ENCODE measurements at places on chromosomes 2 and 18.
A peak's percentile ranks its signal among the peaks of the same experiment; 100 is the strongest.

GRCh38 chr2:12504443-12504842 is 212.3 kb upstream of the TRIB2 start:
- peak; percentile 80 for DNase-seq

DNA sequence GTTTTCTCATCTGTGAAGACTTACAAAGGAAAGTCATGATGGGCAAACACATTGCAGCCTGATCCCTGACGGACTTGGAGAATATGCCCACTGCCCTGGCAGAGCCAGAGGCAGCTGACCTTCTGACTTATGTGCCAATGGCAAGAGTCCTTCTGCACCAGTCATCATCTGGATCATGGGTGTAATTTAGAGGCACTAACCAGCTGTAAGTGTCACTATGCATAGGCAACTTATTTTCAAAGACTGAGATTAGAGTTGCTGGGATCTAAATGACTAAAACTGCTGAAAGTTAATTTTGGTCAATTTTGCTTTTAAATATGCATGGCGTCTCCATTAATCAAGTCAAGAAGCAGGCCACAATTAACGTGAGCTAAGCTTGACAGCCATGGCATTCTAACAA is 261.2 kb downstream of the BCL11A start:
- no peak for DNase-seq

- DNase-seq = peak; percentile 28
These were observed 292.6 kb downstream of the SETBP1 start for GRCh38 chr18:44973282-44973681.

DNA sequence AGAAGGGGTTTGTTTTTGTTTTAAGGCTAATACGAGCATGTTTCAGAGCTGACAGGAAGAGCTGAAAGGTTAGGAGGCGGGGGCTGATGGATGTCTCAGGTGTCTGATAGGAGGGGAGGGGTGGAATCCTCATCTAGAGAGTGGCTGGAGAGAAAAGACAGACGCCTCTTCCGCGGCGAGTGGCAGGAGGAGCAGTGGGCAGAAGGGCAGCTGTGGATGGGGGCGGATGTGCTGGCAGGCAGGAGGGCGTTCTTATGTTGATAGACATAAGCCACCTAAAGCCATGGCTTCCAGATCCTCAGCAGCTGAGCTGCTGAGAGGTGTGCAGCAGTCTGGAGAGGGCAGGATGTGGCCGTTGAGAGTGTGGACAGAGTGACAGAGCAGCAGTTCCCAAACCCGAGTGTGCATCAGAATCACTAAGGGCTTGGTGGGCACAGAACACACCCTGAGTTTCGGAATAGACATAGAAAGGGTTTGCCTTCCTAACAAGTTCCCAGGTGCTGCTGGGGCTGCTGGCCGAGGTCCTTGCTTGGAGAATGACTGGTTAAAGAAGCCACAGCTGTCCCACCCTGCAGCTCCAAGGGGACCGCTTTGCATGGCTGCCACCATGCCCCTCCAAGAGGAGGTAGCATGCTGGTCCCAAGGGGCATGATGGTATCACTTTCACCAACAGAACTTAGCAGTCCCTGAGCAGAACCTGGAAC is 3.0 kb upstream of the ITM2C start:
- DNase-seq = no peak

DNA sequence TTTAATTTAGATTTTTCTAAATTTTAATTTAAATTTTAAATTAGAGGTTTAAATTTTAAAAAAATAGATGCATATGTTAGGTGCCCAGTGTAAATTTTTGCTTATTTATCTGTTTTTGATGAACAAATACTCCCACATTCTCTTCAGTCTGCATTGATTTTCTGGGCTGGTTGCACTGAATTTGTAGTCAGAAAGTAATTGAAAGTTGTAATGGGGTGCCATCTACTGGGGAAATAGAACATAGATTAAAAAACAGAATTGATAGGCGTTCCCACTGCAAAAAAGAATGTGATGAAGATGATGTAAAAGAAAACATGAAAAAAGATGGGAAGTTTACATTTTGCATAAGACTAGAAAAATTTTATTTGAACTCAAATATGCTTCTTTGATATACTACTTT is 51.7 kb upstream of the CCDC85A start:
- peak; percentile 52 for DNase-seq

GRCh38 chr2:184444217-184444616 is 154.1 kb upstream of the ZNF804A start:
- DNase-seq = no peak

DNA sequence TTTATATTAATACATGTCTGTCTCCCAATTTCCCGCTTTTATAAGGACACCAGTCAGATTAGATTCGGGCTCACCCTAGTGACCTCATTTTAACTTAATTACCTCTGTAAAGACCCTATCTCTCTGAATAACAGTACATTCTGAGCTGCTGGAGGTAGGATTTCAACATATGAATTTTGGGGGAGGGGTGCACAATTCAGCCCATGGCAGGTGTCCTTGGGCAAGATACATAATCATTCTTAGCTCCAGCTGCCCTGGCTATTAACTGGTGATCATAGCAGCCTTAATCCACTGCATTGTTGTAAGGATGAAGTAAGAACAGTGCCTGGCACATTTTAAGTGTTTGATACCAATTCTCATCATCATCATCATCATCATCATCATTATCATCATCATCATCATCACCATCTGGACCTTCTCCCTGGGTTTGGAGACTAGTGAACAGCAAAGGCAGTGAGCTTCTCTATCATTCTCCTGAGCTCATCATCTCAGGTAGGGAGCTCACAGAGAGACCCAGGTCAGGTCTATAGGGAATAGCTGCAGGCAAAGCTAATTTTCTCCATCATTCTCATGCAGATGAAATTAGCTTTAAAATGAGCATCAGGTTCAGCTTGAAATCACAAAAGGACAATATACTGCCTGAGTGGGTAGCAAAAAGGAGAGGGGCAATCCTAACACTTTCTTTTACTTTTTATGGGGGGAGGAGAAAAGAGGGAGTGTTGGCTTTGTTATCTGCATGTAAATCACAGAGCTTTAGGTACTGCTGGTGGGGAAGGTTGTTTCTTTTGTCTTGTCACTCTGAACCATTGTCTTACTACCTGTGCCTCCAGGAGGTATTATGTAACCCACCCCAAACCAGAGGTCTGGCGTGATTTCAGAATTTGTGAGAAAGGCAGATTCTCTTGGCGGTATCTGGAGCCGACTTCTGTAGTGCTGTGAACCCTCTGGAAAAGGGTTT is 125.5 kb upstream of the SPRED2 start:
- no peak for DNase-seq

DNA sequence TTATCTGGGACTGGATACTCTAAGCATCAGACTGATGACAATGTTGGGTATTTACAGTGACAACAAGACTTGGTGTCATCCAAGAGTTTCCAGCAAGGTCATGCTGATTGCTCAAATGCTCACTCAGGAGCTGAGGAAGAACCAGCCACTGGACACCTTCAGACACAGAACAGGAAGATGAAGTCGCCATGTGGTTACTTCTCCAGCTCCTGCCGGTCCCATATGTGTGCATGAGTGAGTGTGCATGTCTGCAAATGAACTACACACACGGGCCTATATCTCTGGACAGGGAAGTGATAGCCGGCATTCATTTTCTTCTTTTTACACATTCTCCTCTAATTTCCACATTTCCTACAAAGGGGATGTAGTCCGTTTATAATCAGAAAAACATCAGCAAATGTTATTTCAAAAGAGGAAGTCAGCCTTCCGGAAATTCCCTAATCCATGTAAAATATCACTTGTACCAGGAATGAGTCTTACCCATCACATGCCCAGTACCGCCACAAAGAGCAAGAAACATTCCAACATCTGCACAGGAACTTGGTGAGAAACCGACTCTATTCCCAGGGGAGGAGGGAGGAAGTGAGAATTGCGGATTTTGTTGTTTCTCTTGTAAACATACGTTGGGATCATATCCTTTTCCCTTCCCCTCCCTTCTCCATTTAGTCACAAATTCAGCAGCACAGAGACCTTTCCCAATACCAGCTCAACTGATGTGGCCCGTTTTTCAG is 10.8 kb downstream of the RFX8 start:
- DNase-seq = peak; percentile 95

DNA sequence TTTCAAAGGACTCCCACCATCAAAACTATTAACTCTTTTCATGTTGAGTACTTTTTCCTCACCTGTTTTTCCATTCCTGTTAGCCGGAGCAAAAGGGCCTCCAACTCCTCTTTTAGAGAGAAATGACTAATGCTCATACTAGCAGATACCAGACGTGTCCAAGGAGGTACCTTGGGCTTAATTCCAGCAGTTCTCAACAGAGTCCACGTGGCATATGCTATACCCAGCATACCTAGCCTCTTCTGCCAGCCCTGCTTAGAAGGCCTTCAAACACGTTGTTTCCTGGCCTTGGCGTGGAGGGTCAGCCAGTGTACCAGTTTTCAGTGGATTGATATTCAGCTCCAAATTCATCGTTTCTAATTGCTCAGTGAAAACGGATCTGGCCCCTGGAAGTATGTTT is 123.9 kb downstream of the MGAT5 start:
- DNase-seq = no peak

- peak; percentile 31 for DNase-seq
These were observed 5.2 kb downstream of the TTC39C start for GRCh38 chr18:24019641-24020331.

GRCh38 chr2:241036964-241037421 is 38.6 kb downstream of the SNED1 start:
- DNase-seq = no peak

- no peak for DNase-seq
These were observed 9.9 kb downstream of the MAB21L4 start for GRCh38 chr2:240886023-240886565.

DNA sequence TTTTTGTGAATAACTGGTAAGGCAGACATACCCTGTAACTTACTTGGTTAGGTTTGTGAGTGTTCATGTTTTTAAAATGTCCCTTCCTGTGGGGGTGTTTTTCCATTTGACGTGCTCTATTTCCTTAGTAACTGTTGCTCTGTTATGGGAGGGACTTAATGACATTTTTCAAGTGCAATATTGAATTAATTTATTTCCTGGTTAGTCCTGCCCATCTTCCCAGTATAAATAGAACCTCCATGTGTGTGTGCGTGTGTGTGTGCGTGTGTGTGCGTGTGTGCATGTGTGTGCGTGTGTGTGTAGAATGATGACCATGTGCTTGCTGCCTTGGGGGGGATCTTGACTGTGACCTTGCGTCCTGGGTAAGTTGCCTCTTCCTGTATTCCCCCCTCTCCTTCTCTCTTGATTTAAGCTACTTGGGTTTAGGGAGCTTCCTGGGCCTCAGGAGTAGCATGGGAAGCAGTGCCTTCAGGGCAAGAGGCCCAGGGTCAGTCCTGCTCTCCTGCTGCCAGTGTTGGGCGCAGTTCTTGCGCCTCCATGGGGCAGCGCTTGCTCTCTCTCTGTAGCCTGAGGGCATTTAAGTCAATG is 163.9 kb downstream of the LDLRAD4 start:
- peak; percentile 69 for DNase-seq

- peak; percentile 19 for DNase-seq
These were observed 231.2 kb downstream of the TCF4 start for GRCh38 chr18:55356815-55357214.

DNA sequence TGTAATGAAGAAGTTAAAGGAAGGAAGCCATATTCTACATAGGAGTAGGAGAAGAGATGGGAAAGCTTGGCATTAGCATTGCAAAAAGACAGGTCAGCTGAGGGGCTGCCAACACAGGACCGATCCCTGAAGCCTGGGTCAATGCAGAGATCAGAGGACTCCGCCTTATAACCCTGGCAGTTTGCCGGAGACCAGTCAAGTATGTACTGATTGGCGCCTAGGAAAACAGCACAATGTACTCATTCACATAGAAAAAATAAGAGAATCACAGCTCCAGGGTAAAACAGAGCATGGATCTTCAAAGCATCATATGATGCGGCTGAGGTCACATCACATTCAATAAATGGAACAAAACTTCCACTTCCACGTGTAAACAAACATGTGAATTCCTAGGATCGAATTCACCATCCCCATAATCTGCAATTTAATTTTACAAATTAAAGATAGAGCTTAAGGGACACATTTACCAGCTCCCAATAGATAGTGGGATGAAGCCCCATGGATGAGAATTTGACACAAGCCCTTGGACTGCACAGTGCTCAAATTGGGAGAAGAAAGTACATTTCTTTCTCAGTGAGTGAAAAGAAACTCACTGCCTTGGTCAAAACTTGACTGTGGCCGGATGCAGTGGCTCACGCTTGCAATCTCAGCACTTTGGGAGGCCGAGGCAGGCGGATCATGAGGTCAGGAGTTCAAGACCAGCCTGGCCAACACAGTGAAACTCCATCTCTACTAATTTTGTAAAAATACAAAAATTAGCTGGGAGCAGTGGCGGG is 135.0 kb upstream of the KLHL14 start:
- DNase-seq = no peak
